NCI-H524 treated with DMSO at 0.1 percent for 48 hours (cell line): ENCODE measurements at places on chromosomes 4 and X.
A peak's percentile ranks its signal among the peaks of the same experiment; 100 is the strongest.

- no peak for DNase-seq
Measured at GRCh38 chr4:31375936-31376335, 655.8 kb downstream of the PCDH7 start.

GRCh38 chrX:22952010-22952409, 47.8 kb upstream of the DDX53 start:
- DNase-seq = no peak

- no peak for DNase-seq
Measured at GRCh38 chr4:57355101-57355665, 245.0 kb upstream of the IGFBP7 start.

DNA sequence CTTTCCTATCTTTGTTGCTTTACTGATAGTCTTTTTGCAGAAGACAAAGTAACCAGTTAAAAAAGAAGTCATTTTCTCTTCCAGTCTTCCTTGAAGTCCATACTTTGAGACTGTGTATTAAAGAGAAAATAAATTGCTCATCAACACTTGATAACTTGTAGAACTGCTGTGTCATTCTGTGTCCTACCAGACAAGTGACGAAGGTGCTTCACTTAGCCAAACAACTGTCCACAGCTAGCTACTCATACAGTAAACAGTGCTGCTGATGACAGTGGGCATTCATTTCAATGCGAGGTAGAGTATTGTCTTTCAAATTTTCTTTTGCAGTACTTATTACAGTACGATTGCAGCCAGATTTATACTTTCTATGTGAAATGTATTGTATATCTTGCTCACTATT, 11.5 kb downstream of the COL25A1 start:
- no peak for DNase-seq

- DNase-seq = no peak
Measured at GRCh38 chrX:45783002-45783401, 582.3 kb upstream of the DIPK2B start.

GRCh38 chrX:143669395-143669794, 33.5 kb upstream of the SLITRK4 start:
- DNase-seq = no peak

- peak; percentile 40 for DNase-seq
Measured at GRCh38 chr4:175705407-175705806, 106.7 kb downstream of the GPM6A start.

DNA sequence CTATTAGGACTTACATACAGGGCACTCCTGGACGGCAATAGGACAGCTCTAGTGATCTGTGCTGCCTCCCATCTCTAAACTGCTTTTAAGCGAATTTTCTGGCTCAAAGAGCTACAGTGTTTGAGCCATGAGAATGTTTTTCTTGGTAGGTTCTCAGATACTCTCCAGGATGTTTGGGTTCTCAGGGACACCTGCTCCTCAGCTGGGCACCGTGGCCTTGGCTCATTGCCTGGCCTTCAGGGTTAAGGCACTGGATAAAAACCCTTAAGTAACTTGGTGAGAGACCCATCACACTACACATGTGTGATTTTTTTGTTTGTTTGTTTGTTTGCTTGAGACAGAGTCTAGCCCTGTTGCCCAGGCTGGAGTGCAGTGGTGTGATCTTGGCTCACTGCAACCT, 38.5 kb upstream of the HERC5 start:
- DNase-seq = no peak

DNA sequence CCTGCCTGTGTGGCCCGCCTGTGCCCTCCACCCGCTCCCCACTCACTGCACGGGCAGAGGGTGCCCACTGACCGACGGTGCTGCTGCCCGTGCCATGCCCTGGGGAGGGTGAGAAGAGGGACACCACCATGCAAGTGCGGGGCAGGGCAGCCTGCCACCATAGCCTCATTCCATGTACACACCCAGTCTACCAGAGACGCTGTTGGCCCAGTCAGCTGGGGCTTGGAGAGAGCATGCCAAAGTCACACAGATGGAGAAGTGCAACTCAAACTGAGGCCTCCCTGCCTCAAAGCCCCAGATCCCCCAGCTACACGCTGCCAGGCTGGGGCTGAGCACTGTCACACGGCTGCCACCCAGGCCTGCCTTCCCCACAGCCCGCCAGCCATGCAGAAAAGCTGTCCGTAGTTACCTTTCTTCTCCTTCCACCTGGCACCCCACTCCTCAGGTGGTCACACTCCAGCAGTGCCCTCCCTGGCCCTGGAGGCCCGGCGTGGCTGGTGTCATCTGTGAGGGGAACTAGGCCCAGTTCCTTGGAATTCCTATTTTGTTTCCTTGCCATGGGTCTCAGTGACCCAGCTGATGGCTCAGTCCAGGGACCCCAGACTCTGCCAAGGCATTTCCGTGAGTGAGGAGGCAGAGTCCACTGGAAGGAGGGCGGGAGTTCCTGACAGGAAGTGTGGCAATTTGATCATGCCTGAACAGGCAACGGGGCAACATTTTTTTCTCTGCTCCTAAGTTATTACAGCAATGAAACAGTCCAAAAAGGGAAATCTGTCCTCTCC, at the start of gene SLC2A9:
SLC2A9 (minus strand) TSS at position 627 of the 782 bp plus-strand sequence; CDS start at position 559, 68 bp downstream.
- no peak for DNase-seq

- DNase-seq = no peak
Measured at GRCh38 chrX:76184276-76184675, 11.4 kb downstream of the PBDC1 start.

DNA sequence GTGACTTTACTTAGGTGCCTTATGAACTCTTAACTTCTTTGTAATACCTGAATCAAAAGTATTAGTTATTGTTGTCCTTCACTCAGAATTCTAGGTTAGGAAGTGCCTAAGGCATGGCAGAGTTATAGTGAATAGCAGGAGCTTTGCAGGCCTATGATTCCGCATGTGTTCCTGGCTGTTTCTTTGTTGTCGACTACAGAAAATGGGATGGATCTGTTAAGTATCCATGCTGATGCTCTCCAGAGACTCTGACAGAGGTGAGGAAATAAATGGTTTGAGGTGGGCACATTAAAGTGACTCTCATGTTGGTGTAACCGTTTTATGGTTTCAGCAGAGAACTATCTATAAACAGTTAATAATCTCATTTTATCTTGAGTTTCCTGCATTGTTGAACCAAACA, 1601.3 kb downstream of the PCDH7 start:
- DNase-seq = no peak

- no peak for DNase-seq
Measured at GRCh38 chr4:188399834-188400233, 260.6 kb downstream of the TRIML1 start.

- DNase-seq = no peak
Measured at GRCh38 chrX:41003506-41004270, 81.6 kb upstream of the USP9X start.

DNA sequence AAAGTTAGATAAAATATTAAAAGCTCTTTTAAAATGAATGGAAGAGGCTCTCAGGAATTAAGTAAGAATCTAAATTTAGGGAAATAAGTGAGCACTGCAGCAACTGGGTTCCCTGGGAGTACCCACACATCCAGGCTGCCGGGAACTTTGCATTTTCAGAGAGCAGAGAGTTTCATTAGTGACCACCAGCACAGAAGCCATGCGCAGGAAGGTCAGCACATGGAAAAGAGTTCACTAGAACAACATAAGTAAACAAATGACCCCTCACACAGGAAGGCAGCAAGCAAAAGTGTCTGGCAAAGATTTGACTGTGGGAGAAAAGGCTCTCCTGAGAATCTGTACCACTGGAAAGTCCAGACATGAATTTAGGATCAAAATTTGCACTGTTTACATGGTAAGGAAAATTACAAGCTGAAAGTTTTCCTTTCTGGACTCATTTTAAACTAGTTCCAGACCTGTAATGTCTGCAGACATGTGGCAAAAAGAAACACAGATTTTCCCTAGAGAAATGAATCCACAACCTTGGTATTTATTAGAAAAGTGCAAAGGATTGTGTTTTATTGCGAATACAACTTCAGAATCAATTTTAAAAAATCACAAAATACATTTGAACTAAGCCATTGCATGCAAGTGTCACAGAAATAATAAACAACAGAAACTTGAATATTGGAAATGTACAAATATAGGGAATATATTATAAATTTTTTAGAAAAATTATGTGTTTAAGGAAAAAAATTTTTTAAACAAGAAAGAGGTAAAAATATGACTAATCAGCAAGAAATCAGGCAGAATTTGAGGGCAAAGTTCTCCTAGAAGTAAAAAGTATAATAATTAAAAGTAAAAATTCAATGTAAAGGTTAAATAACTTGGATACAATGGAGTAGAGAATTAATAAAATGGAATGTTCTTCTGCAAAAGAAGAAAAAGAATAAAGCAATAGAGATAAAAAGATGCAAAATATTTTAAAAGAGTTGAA, 18.4 kb upstream of the MYOZ2 start:
- no peak for DNase-seq

GRCh38 chr4:6235901-6236640, 33.6 kb upstream of the WFS1 start:
- DNase-seq = no peak

GRCh38 chr4:81786063-81786763, 314.5 kb upstream of the RASGEF1B start:
- DNase-seq = no peak

GRCh38 chr4:168765726-168766125, 244.3 kb downstream of the CBR4 start:
- no peak for DNase-seq

DNA sequence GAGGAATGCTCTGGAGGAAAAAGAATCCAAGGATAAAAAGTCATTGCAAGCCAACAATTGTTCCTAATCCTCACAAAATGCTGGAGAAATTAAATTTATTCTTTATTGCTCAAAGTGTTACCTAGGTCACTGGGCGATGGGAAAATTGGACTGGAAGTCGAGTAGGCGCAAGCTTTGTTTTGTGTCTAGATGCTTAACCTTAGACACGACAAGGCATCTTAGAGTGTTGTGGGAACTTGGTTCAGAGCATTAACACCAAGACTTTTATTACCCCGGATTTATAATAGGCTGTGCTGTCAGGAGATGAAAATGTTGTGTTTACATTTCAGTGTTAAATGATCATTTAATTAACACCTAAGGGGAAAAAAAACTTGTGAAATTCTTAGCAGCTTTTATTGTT, 25.1 kb downstream of the SLIT2 start:
- DNase-seq = no peak

DNA sequence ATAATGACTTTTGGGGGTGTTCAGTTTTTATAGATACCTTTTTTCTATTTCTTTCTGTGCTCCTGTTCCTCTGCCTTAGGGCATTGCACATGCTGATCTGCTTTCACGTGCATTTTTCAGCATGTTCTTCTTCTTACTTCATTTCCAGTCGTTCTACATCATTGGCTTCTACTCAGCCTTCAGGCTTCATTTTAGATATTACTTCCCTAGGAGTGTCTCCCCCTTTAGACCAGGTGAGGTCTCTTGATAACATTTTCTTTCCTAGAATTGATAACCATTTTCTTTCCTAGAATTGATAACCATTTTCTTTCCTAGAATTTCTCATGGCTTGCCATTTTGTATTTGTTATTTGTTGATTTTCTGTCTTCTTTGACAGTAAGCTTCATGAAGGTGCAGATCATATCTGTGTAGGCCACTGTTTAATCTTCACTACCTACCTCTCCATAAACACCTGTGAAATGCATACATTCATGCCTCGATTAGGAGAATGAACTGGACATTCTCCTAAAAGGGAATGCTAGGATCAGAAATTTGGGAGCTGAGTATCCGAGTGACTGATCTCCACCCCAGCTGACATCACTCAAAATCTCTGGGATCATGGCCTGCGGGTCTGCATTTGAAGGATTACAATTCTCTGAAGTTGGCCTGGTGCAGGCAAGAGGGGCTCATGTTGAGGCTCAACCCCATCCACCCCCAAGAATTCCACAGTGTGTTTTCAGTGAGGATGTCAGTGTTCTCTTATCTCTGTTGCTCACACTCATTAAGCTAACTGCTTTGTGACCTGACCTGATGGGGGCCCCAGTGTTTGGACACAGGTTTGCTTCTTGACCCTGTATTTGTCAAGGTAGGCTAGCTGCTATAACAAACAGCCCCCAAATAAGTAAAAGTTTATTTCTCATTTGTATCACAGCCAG, 45.7 kb downstream of the GYG2 start:
- DNase-seq = no peak

- no peak for DNase-seq
Measured at GRCh38 chrX:155662282-155662681, 49.5 kb upstream of the TMLHE start.

- DNase-seq = no peak
Measured at GRCh38 chrX:135977611-135978010, 3.8 kb upstream of the MMGT1 start.

DNA sequence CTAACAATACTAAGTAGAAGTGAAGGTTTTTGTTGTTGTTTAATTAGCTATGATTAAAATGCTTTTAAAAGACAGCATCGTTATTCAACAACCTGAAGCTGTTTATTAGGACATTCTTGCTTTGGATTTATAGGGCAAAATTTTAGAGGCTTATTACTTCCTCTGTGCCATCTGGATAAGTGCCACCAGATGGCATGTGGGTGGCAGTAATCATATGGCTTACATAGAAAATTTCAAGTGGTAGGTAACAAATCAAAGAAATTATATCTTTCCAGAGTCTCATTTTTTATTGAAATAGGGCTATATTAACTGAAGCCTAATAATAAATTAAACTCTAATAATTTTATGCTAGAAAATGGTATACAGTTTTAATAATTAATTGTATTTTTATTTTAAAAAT, 83.3 kb upstream of the HTR2C start:
- DNase-seq = peak; percentile 56

DNA sequence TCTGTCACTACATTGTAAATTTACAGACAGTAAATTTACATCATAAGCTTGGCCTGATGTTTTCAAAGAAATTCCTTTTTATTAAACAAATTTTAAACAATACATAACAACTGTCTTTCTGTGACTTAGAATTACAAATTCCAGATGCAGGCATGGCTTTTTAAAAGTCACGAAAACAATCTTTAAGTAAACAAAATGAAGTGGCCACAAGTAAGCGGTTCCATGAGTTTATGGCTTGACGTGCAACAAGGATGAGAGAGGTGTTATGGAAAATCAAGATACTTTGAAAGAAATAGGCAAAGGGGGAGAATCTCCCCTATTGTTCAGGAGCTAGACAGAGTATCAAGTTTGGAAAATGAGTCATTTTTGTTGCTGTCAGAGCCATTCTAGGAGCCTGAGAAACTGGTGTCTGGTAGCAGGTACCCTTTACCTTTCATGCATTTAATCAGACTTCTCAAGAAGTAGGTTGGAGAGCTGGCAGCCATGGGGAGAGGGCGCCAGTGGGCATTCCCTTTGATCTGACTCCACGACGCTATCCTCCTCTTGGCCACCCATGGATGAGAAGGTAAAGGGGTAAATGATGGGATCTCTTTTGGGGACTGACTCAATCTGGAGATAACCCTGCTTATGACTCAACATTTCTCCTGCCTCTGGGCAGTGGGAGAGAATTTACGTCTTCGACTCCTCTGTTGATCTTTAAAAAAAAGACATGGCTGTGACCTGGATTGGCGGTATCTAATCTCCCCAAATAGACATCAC, 217.2 kb downstream of the SPRY1 start:
- no peak for DNase-seq

- DNase-seq = no peak
Measured at GRCh38 chrX:37608156-37608555, 36.7 kb downstream of the LANCL3 start.
